ENCODE measurements at places on chromosomes 12 and 14. TPM values are rescaled to one million over a fixed set of nuclear protein-coding genes. Genes with fewer than 3 reads are reported as not detected.
A peak's percentile ranks its signal among the peaks of the same experiment; 100 is the strongest.

DNA sequence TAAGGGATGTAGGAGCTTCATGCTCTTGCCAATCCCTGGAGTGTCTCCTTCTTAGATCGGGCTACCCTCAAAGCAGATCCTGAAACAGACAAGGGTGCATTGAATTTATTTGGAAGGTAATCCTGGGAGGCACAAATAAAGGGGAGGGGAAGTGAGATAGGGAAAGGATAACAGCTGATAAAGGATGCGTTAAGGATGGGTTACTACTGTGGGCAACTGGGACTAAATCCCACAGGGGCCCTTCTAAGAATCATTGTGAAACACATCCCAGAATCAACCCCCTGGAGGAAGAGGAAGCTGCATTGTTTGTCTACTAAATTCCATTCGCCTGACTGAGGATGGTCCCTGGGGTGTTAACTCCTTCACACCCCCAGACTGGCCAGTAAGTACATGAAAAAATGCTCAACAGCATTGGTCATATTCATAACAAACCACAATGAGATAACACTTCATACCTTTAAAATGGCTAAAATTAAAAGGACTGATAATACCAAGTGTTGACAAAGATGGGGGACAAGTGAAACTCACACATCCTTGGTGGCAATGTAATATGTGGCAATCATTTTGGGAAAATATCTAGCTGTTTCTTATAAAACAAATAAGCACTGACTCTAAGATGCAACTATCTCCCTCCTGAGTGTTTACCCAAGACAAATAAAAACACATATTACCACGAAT is 37.0 kb upstream of the CMKLR1 start:
- no peak for DNase-seq

The BATF gene
- total RNA-seq, result not detected

The RERGL gene
- not detected for total RNA-seq

The DEPDC4 gene
- total RNA-seq, result 0.82 TPM

- peak; percentile 57 for DNase-seq
These were observed 1.3 kb downstream of the BAZ2A start for GRCh38 chr12:56628671-56629458.

GRCh38 chr12:123119808-123120207 is 31.1 kb downstream of the PITPNM2 start:
- no peak for DNase-seq

DNA sequence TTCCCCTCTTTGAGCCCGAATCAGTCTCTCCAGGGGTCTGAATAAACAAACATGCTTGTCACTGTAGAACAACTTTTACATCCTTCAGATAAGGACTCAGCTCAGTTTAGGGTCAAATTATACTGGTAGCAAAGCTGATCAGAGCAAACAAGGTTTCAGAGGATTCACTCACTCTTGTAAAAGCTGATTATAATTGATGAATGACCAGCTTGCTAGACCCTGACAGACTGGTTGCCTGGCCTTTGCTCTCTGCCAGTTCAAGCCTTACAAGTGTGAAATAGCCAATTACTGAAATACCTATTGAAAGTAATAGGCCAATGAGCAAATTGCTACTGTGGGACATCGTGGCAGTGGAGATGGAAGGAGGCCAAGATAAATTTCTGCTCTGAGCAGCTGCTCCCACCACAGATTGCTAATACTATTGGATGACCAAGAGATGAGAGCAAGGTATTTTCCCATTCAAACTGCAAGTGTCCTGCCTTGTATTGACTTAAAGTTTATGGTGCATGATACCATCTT is 177.6 kb downstream of the PDZRN4 start:
- DNase-seq, result no peak

GRCh38 chr14:99674064-99674650 is 9.9 kb upstream of the CYP46A1 start:
- no peak for DNase-seq

The EPYC gene
- total RNA-seq, result not detected

The RNF10 gene
- 157 TPM for total RNA-seq

The SIX6 gene
- total RNA-seq, result not detected

The TRIAP1 gene
- 39.8 TPM for total RNA-seq

The KCNC2 gene
- total RNA-seq, result not detected

The AMHR2 gene
- 1.3 TPM for total RNA-seq

The CDKN3 gene
- 12.2 TPM for total RNA-seq

DNA sequence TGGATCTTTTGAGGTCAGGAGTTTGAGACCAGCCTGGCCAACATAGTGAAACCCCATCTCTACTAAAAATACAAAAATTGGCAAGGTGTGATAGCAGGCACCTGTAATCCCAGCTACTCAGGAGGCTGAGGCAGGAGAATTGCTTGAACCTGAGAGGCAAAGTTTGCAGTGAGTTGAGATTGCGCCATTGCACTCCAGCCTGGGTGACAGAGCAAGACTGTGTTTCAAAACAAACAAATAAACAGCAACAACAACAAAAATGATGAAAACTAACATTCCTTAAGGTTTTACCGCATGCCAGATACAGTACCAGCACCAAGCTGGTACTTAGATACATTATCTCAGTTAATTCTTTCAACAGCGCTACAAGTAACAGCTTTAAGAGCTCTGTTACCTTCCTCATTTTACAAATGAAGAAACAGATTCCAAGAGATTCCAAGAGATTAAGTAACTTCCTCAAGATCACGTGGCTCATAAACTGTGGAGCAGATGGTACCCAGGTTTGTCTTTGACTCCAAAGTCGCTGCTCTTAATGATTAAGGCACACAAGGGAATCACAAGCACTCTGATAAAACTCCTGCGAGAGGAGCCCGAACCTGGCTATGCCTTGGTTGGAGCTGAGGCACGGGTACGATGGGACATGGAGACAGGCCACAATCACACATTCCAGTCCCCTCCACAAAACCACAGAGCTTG is 17.7 kb upstream of the PLEK2 start:
- DNase-seq, result no peak

GRCh38 chr12:34601689-34602088 is 579.4 kb downstream of the ALG10 start:
- DNase-seq, result no peak

DNA sequence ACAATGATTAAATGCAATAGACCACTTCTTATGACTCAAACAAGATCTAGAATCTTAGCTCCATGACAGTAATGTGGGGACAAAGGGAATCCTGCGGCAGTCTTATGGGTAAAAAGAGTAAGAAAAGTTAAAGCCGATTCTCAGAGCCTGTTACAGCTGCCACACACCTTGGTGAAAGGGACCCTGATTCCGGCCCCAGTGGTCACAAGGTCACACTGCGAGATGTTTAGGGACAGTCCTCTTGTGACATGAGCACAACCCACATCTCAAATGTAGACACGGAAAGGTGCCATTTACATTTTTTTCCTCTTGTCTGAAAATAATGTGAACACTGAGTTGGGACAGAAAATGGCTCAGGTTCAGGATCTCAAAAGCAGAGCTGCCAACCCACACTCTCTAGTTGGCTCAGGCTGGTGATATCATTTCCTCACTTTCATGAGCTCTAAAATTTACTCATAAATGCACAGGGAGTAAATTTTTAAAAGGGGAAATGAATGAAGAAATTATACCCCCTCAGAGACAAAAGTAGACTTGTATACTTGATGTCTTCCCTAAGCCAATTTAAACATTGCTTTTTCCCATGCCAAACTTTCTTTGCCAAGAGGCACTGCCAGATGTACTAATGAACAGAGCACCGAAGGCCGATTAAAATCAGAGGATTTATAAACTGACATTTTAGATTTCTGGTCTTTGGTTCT is 113.1 kb upstream of the OVCH1 start:
- no peak for DNase-seq

DNA sequence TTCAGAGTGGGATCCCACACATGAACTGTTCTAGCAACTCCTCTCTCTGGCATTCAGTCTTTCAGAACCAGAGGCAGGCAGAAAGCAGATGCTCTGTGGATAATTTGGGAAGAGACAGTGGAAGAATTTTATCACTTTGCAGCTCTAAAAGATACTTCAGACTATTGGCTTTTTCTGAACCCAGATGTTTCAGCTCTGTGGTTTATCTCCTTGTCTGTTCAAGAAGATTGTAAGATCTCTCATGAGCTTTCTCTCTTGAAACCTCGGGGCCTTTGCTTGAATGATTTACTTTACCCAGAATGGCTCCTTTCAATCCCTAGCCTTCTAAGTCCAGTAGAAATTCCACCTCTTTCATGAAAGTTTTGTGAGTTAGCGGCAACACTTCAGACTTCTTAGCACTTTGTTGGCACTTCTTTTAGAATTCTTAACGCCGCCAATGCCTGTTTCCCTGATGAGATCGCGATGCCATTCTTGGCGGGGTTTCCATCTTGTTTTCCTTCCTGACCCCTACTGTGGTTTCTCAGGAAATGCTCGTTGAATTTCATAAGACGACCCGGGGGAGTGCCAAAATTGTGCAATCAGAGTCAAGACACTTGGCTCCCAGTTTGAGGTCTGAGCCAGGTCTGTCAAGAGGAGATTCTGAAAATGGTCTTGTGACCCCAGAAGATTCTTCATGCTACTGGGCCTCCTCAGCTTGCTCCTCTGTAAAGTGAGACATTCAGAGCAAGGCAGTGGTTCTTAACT is 107.0 kb upstream of the PRICKLE1 start:
- DNase-seq, result no peak

Data from endothelial cell (in vitro differentiated cells).